ENCODE measurements at places on chromosomes 5 and 9.

DNA sequence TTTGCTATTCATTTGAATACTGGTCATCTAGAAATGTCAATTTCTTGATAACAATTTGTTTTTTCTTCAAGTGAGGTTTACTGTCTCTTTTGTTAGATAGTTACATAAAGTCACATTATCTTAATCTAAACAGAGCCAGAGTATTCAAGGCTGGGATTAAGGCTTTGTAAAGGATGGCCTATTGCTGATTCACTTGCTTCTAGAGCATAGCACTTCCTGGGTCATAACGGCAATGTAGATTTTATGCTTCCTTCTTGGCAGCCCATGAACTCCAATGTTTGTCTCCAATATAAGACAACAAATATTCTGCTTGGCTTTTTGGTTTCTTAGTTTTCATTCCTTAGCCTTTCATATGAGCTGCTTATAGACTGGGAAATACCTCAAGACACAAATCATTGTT is 2007.9 kb upstream of the CDH6 start:
- no peak for DNase-seq

DNA sequence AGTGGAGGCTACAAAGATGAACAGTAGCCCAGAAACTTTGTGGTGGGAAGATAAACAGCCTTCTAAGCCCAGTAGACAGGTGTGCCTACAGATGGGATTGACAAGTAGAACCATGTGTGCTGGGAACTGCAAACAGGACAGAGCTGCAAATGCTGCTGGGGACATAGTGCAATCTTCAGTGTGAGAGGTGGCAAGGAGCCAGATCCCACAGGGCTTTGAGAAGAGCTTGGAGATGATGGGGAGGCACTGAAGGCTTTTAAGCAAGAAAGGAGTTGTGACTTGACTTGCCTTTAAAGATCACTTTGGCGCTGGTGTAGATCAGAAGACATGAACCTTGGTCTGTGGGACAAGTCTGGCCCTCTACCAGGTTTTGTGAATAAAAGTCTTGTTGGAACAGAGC is 675.2 kb downstream of the ACTL7B start:
- DNase-seq, result no peak

DNA sequence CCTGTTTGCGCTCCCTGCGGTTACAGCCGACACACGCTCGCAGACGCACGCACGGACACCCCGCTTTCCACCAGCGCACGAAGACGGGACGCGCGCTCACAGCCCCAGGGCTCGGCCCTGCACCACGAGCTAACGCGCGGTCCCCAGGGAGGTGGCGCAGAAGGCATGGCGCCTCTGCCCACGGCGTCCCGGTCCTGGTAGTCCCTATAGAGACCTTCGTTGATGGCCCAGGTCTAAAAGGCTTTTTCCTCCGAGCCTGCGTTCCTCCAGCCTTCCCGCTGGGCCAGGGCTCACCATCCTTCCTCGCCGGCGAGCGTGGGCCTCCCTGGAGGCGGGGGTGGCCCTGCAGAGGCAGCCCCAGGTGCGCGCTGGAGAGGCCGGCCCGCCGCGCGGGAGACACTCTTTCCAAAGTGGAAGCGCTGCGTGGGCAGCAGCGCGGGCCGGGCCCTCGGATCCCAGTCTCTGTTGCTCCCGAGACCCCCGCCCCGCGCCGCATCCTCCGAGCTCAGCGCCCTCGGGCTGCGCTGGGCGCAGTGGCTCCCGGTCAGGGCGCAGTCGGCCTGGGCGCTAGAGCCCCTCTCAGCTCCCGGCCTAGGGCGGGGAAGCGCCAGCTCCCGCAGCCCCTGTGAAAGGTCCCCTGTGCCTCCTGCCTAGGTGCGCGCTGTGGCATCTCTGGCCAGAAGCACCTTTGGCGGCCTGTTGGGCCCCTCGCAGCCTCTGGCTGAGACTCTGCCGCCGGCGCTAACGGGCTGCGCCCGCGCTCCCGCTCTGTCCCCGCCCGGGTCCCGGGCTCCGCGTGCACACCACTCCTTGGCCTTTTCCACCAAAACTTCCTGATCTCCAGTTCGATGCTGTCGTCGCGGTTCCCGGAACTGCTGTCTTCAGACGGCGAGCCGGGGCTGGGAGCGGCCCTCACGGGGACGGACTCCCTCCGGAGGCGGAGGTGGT is 31.9 kb upstream of the FANCC start:
- no peak for DNase-seq

- DNase-seq, result no peak
These were observed 123.0 kb downstream of the GALNT10 start for GRCh38 chr5:154313360-154314017.

- no peak for DNase-seq
These were observed 33.5 kb upstream of the LPCAT1 start for GRCh38 chr5:1557114-1557873.

DNA sequence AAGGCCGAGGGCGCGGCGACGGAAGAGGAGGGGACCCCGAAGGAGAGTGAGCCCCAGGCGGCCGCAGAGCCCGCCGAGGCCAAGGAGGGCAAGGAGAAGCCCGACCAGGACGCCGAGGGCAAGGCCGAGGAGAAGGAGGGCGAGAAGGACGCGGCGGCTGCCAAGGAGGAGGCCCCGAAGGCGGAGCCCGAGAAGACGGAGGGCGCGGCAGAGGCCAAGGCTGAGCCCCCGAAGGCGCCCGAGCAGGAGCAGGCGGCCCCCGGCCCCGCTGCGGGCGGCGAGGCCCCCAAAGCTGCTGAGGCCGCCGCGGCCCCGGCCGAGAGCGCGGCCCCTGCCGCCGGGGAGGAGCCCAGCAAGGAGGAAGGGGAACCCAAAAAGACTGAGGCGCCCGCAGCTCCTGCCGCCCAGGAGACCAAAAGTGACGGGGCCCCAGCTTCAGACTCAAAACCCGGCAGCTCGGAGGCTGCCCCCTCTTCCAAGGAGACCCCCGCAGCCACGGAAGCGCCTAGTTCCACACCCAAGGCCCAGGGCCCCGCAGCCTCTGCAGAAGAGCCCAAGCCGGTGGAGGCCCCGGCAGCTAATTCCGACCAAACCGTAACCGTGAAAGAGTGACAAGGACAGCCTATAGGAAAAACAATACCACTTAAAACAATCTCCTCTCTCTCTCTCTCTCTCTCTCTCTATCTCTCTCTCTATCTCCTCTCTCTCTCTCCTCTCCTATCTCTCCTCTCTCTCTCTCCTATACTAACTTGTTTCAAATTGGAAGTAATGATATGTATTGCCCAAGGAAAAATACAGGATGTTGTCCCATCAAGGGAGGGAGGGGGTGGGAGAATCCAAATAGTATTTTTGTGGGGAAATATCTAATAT is 58.1 kb downstream of the BASP1 start:
- no peak for DNase-seq

DNA sequence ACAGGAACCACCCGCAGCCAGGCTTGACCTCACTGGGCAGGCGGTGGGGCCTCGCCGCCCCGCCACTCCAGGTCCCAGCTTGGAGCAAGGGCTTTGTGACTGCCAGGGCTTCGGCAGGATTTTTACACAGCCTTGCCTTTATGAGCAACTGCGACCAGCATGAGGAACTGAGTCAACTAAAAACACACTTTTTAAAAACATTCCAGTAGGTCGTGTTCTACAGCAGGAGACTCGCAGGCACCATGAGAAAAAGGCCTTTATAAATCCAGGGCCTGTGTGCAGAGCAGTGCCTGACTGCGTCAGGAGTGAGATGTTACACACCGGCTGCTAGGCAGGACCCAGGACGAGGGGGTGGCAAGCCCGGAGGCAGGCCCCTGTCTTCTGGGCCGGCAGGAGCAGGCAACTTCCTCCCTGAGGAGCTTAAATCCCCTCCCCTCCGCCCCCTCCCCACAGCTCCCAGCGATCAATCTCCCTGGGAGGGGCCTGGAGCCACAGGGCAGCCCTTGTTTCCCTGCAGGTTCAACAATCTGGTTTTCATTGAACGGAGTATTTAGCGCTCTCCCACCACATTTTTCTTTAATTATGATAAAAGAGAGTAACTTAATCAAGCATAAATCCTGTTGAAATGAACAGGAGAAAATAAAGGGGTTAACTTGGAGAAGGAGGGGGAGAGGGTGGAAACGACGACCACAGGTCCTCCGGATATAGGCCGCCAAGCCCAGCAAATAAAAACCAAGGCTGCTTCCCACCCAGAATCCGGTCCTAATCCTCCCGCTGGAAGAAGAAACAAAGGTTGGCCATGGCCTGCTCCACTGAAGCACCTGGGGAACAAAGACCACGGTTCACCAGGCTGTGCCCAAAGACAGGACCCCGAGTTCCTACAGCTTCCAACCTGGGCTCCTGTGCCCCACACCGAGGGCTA is 92.5 kb downstream of the ROR2 start:
- DNase-seq, result no peak

GRCh38 chr5:158435161-158435616 is 576.2 kb upstream of the CLINT1 start:
- no peak for DNase-seq

Data from GOT3 (cell line).